ENCODE measurements at places on chromosomes 3 and 15.

DNA sequence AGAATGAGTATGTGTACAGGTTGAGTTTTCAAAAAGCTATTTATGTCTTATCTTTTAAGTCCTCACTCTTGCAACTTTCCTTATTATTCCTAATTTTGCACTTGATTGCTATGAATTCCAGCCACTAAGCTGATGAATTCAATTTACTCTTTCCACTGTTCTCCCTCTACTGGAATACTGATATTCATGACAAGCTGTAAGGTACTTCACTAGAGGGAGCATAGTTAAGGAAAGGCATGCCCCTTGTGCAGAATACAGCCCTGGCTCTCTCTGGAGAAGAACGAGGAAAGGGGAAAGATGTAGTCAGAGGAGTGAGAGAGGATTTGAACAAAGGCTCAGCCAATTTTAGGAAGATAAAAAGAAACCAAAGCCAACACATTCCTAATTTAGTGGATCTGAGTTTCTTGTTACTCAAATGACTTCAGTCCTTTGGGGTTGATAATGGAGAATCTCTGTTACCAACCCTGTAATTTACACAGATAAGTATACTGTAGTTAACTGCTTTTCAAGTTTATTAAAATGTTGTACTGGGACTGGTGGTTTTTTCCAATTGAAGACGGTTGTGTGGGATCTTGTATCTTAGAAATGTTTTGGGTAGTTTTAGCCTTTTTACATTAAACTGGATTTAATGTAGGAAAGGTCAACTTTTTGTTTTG is 4.0 kb downstream of the SCAANT1 start:
- DNase-seq, result no peak

DNA sequence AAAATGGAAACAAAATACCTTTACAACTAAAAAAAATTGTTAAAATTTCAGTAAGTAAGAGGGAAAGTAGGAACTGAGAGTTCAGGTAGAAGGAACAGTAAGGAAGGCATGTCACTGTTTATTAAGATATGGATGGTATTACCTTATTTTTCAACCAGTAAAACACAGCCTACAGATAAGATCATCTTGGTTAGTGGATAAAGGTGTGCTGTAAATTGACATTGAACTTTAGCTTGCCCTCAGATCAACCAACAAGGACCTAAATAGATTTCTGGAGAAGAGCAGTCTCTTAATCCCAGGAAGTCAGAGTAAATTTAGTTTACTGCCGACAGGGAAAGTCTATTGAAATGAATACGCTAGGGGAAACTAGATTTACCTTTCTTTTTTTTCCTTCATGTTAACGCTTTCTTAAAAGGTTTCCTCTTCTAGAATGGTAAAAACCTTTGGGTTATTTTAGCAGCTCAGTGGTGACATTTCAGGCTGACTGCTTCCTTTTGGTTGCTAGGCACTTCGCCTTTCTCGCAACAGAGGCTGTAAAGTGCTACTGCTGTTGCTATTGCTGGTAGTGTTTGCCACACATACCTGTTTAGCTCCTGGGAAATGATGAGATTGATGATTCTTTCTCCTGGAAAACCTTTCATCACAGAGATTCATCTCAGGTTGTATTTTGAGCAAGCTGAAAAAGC is 12.9 kb downstream of the DZIP3 start:
- DNase-seq, result no peak

- DNase-seq, result no peak
Measured at GRCh38 chr15:83203543-83203942, 4.1 kb downstream of the HDGFL3 start.

DNA sequence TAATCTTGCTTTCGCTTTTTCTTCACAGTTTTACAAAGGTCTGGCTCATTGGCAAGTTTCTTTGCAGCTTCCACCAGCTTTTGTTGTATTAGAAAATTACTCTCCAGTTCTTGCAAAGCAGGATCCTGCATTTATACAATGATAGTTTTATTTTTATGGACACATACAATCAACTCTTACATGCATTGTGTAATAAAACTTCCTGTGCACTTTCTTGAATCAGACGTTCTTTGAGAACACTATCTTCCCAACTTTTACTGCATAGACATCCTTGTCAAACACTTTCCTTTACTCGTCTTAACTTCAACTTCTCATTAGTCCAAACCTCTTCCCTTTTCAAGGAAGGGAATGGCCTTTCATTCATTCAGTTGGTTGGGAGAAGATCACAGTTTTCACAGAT is 71.4 kb upstream of the LMOD3 start:
- DNase-seq, result no peak

- DNase-seq, result no peak
Measured at GRCh38 chr15:66254089-66254950, 770 bp upstream of the MEGF11 start.

- no peak for DNase-seq
Measured at GRCh38 chr15:55627730-55628368, 39.7 kb upstream of the PYGO1 start.

DNA sequence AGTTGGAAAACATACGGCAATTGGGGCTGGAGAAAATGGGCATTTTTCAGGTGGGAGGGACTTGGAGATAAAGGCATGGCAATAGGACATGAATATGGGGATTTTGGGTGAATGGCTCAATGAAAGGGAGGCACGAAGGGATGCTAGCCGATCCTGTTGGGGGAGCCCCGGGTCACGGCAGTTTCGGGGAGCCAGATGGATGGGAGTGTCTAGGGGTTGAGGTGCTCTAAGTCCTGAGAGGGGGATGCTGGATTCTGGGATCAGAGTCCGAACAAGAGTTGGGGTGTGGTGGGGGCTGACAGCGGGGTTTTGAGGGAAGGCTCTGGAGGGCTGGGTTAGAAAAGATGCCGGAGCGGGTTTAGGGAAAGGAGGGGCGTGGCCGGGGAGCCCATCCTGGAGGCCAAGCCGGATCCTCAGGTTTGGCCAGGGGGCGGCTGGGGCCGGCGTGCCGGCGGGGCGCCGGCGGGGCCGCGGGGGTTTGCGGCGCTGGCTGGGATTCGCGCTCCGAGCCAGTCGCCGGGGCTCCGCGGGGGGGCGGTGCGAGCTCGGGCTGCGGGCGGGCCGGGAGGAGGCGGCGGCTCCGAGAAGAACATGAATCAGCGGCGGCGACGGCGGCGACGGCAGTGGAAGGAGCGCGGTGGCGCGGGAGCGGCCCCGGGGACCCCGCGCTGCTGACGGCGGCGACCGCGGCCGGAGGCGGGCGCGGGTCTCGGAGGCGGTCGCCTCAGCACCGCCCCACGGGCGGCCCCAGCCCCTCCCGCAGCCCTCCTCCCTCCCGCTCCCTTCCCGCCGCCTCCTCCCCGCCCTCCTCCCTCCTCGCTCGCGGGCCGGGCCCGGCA is at the start of gene TYRO3:
TYRO3 (plus strand) TSS at position 813 of the 839 bp plus-strand sequence. CDS start 46 bp downstream, outside the sequence.
- peak; percentile 89 for DNase-seq

GRCh38 chr15:81327516-81327915 is 3.6 kb upstream of the STARD5 start:
- DNase-seq, result no peak

GRCh38 chr3:188526057-188526456 is 372.1 kb downstream of the LPP start:
- DNase-seq, result no peak

- no peak for DNase-seq
Measured at GRCh38 chr3:190224863-190225692, 97.2 kb downstream of the CLDN1 start.

- peak; percentile 10 for DNase-seq
Measured at GRCh38 chr3:15241341-15241740, 35.3 kb downstream of the CAPN7 start.

DNA sequence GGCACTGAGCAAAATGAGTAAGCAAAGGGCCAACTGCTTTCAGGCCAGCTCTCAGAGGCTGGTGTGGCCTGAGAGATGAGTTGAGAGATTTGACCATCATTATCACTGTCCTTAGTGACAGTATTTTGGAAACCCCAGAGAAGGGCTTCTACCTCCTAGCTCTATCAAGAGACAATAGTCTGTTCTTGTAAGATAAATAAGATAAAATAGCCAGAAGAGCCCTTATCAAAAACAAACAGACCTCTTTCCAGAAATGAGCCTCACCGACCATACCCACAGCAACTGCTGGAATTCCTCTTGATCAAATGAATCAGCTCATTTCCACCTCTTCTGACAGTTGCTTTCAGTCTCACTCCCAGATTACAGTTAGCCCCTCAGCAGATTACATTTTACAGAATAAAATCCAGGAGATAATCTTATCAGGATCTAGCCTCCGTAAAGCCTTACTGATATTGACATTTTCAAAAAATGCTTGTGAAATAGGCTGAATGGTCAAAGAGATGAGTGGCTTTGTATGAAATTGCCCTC is 4.5 kb downstream of the HDC start:
- no peak for DNase-seq

All from GM19239 (cell line).